ENCODE measurements at places on chromosomes 12 and 14.
A peak's percentile ranks its signal among the peaks of the same experiment; 100 is the strongest.

DNA sequence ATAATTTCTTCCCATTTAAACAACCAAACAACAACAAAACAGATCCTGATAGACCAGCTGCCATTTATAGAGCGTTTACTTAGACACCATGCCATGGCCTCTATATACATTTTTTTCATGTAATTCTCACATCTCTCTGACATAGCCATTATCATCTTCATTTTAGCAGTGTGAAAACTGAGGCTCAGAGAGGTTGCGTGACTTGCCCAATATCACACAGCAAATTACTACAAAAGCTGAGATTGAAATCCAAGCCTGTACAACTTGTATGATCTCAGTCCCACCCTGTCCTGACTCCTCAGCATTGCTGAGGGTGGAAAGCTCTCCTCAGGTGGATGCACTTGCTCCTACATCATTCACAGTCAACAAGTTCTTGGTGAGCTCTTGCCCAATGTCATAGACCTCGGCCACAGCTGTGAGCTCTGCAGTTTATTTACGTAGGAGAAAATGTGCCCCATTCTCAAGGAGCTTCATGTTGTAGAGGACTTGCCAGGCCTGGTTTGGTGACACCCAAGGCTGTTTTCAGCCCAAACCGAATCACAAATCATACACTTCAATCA lies 55.5 kb downstream of the CRACR2A start:
- no peak for DNase-seq

GRCh38 chr12:115032521-115032920 lies 348.5 kb upstream of the TBX3 start:
- no peak for DNase-seq

GRCh38 chr14:68937471-68938270 lies 41.4 kb downstream of the ACTN1 start:
- DNase-seq, result no peak

DNA sequence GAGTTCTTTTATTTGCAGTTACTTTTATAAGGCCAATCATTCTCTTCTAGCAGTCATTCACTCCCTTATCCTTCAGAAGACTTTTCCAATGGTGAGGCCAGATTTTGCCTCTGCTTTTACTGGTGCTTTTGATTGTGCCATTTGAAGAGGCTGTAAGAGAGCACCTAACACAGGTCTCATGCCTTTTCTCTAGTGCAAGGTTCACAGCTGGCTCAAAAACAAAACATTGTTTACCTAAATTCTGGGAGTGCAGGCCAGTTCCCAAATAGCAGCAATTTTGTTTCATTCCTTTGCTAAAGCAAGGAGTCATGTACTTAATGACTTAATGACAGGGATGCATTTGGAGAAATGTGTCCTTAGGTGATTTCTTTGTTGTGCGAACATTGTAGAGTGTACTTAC lies 192.0 kb downstream of the SYT10 start:
- DNase-seq, result no peak

DNA sequence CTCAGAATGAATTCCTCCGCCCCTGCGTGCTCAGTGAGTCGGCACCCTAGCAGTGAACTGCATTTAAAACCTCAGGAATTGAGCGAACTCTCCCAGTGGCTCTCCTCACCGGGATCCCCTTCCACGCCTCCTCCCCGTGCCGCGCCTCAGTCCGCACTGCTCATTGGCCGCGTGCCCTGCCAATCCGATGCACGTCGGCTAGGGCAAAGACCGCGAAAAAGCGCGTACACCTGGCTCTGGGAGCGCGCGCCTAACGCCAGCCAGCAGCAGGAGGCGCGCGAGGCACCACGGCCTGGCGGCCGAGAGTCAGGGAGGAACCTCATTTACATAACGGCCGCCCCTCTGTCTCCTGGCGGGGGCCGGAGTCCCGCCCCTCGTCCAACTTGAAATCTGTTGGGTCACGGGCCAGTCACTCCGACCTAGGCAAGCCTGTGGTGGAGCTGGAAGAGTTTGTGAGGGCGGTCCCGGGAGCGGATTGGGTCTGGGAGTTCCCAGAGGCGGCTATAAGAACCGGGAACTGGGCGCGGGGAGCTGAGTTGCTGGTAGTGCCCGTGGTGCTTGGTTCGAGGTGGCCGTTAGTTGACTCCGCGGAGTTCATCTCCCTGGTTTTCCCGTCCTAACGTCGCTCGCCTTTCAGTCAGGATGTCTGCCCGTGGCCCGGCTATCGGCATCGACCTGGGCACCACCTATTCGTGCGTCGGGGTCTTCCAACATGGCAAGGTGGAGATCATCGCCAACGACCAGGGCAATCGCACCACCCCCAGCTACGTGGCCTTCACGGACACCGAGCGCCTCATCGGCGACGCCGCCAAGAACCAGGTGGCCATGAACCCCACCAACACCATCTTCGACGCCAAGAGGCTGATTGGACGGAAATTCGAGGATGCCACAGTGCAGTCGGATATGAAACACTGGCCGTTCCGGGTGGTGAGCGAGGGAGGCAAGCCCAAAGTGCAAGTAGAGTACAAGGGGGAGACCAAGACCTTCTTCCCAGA lies at the start of gene HSPA2:
Gene HSPA2, plus strand, starts transcription at position 534 of the 995 bp plus-strand sequence. Its CDS starts 109 bp downstream, at position 643.
- DNase-seq, result no peak

GRCh38 chr12:41835556-41835955 lies 309.1 kb downstream of the GXYLT1 start:
- no peak for DNase-seq

GRCh38 chr12:113332688-113333417 lies 2.1 kb downstream of the SLC8B1 start:
- peak; percentile 16 for DNase-seq

GRCh38 chr12:80261403-80261802 lies 162.1 kb downstream of the OTOGL start:
- no peak for DNase-seq

DNA sequence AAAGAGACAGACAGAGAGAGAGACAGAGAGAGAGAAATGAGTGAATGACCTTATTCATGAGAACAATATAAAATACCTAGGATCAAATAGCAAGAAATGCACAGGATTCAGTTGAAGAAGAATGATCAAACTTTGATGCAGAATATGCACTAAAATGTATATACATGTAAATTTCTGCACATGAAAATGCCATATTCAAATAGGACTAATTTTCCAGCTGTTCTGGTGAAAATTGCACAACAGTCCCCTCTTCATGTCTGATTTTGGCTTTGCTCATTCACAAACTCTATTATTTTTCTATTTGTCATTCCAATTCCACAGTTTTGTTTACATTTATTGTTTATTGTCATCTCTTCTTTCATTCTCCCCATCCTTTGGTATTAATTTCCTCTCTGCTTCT lies 34.2 kb downstream of the PRB2 start:
- DNase-seq, result no peak

DNA sequence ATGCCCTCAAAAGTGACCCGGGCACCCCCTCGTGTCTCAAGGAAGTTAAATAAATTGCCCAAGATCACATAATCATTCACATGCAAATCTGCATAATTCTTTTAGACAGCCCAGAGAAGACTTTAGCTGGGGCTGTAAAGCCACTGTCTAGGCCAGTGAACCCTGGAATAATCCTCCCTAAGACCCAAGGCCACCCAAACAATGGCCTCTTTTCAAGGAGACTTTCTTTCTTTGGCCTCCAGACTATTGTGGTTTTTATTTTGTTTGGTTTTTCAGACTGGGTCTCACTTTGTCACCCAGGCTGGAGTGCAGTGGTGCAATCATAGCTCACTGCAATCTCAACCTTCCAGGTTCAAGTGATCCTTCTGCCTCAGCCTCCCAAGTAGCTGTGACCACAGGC lies 10.6 kb downstream of the SVOP start:
- DNase-seq, result no peak

DNA sequence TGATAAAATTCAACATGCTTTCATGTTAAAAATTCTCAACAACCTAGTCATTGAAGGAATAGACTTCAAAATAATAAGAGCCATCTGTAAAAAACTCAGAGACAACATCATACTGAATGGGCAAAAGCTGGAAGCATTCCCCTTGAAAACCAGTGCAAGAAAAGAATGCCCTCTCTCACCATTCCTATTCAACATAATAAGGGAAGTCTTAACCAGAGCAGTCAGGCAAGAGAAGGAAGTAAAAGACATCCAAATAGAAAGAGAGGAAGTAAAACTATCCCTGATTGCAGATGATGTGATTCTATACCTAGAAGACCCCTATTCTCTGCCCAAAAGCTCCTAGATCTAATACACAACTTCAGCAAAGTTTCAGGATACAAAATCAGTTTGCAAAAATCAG lies 52.9 kb downstream of the APOBEC1 start:
- DNase-seq, result no peak

GRCh38 chr12:29756741-29757390 lies 26.9 kb downstream of the TMTC1 start:
- no peak for DNase-seq

DNA sequence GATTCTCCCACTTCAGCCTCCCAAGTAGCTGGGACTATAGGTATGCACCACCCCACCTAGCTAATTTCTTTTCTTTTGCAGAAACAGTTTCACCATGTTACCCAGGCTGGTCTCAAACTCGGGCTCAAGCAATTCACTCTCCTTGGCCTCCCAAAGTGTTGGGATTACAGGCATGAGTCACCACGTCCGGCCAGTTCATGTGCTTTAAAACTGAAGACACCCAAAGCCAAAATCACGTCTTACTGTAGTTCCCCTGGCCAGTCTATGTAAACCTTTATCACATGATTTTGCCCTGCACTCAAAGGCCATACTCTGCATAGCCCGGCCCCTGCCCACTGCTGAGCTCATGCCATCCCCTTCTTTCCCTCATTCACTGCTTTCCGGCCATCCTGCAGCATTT lies 4.5 kb downstream of the ALKBH2 start:
- no peak for DNase-seq

- DNase-seq, result no peak
Measured at GRCh38 chr12:98295681-98296080, 219.7 kb upstream of the TMPO start.

DNA sequence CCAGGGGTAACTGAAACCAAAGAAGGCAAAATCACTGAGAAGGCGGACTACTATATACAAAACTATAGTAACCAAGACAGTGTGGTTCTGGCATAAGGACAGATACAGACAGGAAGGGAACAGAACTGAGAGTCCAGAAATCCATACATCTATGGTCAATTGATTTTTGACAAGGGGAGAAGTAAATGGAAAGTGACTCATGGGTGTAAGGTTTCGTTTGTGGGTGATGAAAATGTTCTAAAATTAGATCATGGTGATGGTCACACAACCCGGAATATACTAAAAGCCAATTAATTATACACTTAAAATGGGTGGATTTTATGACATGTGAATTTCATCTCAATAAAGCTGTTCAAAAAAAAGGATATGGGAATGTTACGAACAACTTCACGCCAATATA lies 18.7 kb downstream of the ANGEL1 start:
- no peak for DNase-seq

GRCh38 chr14:82667006-82667405 lies 1133.4 kb upstream of the SEL1L start:
- DNase-seq, result no peak

- no peak for DNase-seq
Measured at GRCh38 chr12:74732826-74733225, 195.2 kb downstream of the ATXN7L3B start.

GRCh38 chr14:104437703-104438102 lies 141.9 kb upstream of the C14orf180 start:
- DNase-seq, result no peak

GRCh38 chr14:69518289-69519101 lies 34.0 kb downstream of the PLEKHD1 start:
- peak; percentile 100 for DNase-seq

GRCh38 chr12:34398366-34398705 lies 376.0 kb downstream of the ALG10 start:
- no peak for DNase-seq

DNA sequence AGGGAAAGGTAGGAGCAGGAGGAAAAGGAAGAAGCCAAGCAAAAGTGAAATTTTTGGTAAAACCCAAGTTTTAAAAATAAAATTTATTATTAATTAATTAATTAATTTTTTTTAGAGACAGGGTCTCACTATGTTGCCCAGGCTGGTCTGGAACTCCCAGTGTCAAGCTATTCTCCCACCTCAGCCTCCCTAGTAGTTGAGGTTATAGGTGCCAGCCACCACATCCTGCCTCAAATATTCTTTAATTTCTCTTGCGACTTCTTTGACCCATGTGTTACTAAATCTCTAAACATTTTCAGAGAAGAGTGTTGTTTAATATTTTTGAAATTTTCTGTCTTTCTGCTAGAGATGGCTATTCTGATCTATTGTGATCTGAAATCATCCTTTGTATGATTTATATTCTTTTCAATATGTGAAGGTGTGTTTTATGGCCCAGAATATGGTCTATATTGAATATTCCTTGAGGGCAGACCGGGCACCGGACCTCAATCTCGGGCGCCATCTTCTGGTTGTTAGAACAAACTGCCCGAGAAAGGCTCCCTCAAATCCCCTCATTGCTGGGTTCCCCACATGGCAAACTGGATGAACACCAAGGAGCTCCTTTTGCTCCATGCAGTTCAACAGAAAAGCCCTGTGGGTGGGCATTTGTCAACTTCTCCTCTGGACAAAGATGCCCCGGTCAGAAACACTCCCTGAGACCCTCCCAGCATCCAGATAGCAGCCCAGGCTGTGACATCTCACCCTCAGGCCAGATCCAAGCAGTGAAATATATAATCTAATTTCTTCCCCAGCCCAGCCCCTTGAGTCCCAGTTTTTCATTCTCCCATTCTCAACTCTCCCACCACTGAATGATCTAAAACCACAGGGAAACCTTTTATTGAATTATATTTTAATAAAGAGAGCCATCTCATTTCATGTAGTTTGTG lies 110.5 kb downstream of the ASCL4 start:
- peak; percentile 69 for DNase-seq

DNA sequence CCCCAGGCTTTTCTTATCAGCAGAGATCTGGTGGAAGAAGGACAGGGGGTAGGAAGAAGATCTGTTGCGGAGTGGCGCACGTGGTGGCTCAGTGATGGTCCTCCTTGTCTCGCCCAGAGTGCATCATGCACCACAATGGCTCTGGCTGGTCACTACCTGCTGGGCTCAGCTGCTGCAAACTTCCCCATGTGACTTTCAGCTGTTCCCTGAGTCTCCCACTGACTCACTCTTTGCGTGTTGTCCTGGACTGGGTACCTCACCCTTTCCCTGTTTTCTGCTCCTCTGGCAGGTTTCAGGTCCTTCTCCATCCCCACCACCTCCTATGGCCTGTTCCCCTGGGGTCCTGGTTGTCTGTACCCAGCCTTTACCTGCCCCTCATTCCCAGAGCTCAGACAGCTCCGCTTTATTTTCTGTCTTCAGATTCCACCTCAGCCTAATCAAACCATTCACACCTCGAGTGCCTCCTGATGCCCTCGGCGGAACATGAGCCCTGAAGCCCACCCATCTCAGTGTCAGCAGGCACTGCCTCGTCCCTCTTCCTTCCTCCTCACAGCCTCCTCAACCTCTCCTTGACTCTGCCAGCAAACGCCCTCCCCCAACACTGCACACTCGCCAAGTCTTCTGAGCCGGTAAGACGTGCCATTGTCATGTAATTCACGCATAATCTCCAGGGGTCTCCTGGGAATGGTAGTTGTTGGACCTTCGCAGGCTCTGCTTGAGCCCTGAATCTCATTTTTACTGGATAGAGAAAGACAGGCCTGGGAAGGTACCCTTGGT lies 1.8 kb downstream of the C1R start:
- DNase-seq, result no peak
